Activated T-helper 1 cell treated with anti-CD3 and anti-CD28 coated beads, Interleukin-12 subunit alpha, Interleukin-12 subunit beta, Interleukin-2, Interleukin-4 antibody, amounts not matched to agents 30 ng/mL and 10 ng/mL and 1 ng/mL, durations not matched to agents 14 hours and 24 hours and 36 hours (primary cell): ENCODE measurements at places on chromosomes 4 and X.

DNA sequence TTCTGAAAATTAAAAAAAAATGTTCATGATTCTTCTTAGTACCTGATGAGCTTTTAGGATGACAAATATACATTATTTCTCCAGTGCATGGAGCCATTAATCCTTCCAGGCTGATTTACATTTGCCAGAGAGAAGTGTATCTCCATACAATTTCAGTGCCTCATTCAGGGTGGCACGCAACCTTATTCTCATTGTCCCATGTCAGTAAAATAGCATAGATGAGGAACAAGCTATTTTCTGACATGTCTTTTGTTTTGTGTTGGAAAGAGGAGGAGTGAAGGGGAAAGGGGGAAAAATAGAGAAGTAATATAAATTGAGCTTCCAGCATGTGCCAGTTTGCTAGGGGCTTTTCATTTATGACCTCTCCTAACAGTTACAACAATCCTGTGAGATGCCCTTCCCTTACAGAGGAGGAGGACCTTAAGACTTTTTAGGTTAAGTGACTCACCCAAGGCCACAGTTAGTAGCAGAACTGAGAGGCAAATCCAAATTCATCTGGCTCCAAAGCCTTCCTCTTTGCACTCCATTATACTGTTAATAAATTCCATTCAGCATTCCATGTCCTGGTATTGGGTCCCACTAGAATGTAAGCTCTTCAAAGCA lies 274.8 kb upstream of the GPC4 start:
- no peak overlapping the region for H3K27ac ChIP-seq
- no peaks in the 10 kb centered on the region for H3K27me3 ChIP-seq

GRCh38 chr4:143026459-143027170 lies 158.1 kb upstream of the USP38 start:
- peaks cover 3% of the 10 kb centered on the region for H3K27me3 ChIP-seq
- no peaks in the 10 kb centered on the region for H3K4me1 ChIP-seq
- no peak overlapping the region for H3K27ac ChIP-seq
- DNase-seq = no peak
- H3K4me3 ChIP-seq = no peak overlapping the region

GRCh38 chrX:110089656-110090403 lies 86.9 kb downstream of the TMEM164 start:
- no peak overlapping the region for H3K27ac ChIP-seq
- H3K27me3 ChIP-seq = no peaks in the 10 kb centered on the region
- DNase-seq = no peak
- H3K4me3 ChIP-seq = no peak overlapping the region

DNA sequence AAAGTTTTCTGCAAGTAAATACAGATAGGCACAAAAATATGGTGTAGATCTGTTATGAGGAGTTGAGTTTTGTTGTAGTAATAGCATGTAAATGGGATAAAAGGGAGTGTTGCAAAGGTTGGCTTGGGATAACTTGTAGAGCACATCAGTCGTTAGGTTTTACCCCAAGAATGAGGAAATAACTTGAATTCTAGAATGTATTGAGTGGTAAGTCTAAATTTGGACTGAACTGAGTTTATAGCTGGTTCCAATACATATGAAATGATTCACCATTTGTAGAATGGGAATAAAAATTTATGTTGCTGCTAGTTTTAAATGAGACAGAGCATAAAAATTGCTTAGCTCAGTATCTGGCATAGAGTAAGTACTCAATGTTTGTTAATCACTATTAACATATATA lies 719.2 kb downstream of the FSTL5 start:
- no peaks in the 10 kb centered on the region for H3K36me3 ChIP-seq
- H3K27me3 ChIP-seq = no peaks in the 10 kb centered on the region
- H3K4me3 ChIP-seq = no peak overlapping the region
- no peaks in the 10 kb centered on the region for H3K4me1 ChIP-seq
- no peak for DNase-seq

GRCh38 chr4:1810765-1811164 lies 17.7 kb downstream of the FGFR3 start:
- peaks cover 10% of the 10 kb centered on the region for H3K36me3 ChIP-seq
- no peaks in the 10 kb centered on the region for H3K4me1 ChIP-seq
- no peak overlapping the region for H3K4me3 ChIP-seq

DNA sequence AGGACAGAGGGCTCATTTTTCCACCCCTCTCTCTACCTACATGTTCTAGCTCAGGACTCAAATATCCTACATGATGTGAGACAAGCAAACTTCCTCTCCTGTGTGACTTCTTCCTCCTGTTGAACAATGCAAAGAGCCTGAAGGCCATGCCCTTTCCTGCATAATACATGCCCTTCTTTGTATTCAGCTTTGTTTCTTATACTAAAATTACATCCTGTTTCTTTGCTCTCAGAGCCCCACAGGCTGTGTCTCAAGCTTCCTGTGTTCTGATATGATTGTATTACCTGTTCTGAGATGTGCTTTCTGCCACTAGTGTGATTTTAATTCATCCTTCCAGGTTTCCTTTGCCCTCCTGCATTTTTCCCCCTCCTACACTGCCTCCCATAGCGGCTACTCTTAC lies 166.4 kb upstream of the AFF2 start:
- H3K27ac ChIP-seq = peak overlapping the region; percentile 41
- peaks cover 4% of the 10 kb centered on the region for H3K36me3 ChIP-seq
- peaks cover 21% of the 10 kb centered on the region for H3K4me1 ChIP-seq
- H3K27me3 ChIP-seq = no peaks in the 10 kb centered on the region

- H3K27me3 ChIP-seq = no peaks in the 10 kb centered on the region
- no peaks in the 10 kb centered on the region for H3K36me3 ChIP-seq
- H3K27ac ChIP-seq = no peak overlapping the region
- H3K4me3 ChIP-seq = no peak overlapping the region
These were observed 490.9 kb upstream of the INTU start for GRCh38 chr4:127141856-127142255.

DNA sequence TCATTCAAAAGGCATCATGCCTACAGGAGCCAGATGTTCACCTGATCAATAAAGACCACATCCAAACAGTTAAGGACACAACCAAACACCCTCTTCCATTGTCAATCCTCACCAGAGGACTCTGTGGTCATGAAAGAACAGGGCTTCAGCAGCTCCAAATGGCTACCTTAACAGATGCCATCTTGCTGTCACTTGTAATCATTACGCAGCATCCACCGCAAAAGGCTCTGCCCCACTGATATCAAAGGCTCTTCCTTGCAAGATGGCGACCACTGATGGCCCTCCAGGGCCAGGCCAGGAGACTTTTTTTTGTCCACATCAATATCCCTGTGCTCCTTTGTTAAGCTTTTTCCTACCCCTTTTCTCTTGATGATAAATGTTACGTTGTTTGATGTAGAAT lies 157.4 kb downstream of the DHRSX start:
- H3K36me3 ChIP-seq = peaks cover 26% of the 10 kb centered on the region
- no peak overlapping the region for H3K4me3 ChIP-seq
- H3K4me1 ChIP-seq = no peaks in the 10 kb centered on the region
- DNase-seq = no peak
- no peaks in the 10 kb centered on the region for H3K27me3 ChIP-seq
